ENCODE measurements at places on chromosomes 2 and 18. TPM values are rescaled to one million over a fixed set of nuclear protein-coding genes. Genes with fewer than 3 reads are reported as not detected.

SERPINB13 gene
- total RNA-seq: not detected

RAB3GAP1 gene
- 94.1 TPM for total RNA-seq

SP140 gene
- total RNA-seq: not detected

POMC gene
- total RNA-seq: 0.85 TPM

PTPRN gene
- 12.7 TPM for total RNA-seq

SLC30A3 gene
- under 0.01 TPM for total RNA-seq

KCNJ13 gene
- total RNA-seq: not detected

FBXO15 gene
- 0.38 TPM for total RNA-seq

LCT gene
- total RNA-seq: under 0.01 TPM

RAPGEF4 gene
- 9.6 TPM for total RNA-seq

NT5C1B gene
- not detected for total RNA-seq

GPR39 gene
- total RNA-seq: 2.3 TPM

GKN2 gene
- total RNA-seq: not detected

GPR35 gene
- 0.85 TPM for total RNA-seq

TBR1 gene
- not detected for total RNA-seq

NOL4 gene
- total RNA-seq: 0.38 TPM

TSPYL6 gene
- not detected for total RNA-seq

DTNB gene
- 3.4 TPM for total RNA-seq

ARHGEF33 gene
- total RNA-seq: 0.85 TPM

SCN7A gene
- total RNA-seq: under 0.01 TPM

BOK gene
- 20.1 TPM for total RNA-seq

IL1RN gene
- 0.28 TPM for total RNA-seq

RAX gene
- not detected for total RNA-seq

C2orf72 gene
- 0.38 TPM for total RNA-seq

G6PC2 gene
- total RNA-seq: not detected

CDKL4 gene
- 11.8 TPM for total RNA-seq

FZD7 gene
- total RNA-seq: 10.7 TPM

ABCG8 gene
- not detected for total RNA-seq

CFAP221 gene
- under 0.01 TPM for total RNA-seq

GALNT13 gene
- 0.28 TPM for total RNA-seq

AFF3 gene
- 2.0 TPM for total RNA-seq
